ENCODE measurements at places on chromosomes 16 and 17.

GRCh38 chr17:560432-560873 is 154.2 kb downstream of the VPS53 start:
- DNase-seq, result no peak

- no peak for DNase-seq
Observed at GRCh38 chr17:82699551-82699950, 1.1 kb upstream of the RAB40B start.

- DNase-seq, result no peak
Observed at GRCh38 chr17:3894911-3895343, 2.1 kb upstream of the CAMKK1 start.

DNA sequence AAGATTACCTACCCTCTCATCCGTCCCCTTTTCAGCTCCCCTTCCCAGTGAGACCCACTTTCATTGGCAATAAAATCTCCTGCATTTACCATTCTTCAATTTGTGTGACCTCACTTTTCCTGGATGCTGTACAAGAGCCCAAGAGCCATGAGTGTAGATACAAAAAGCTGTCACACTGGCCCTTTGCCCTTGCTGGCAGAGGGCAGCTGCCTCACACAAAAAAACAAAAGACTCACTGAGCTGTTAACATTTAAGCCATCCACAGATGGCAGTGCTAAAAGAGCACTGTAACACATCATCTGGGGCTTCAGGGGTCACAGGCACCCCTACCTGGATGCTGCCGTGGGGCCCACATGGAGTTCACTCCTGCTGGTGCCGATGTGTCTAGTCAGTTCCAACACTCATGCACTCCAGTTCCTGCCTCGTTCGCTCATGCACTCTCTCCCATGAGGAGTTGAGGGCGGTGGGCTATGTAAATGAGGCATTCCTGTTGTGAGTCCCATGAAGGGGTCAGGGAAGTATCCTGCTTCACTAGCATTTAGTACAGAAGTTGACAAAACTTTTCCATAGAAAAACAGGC is 123.1 kb downstream of the CA10 start:
- DNase-seq, result no peak

DNA sequence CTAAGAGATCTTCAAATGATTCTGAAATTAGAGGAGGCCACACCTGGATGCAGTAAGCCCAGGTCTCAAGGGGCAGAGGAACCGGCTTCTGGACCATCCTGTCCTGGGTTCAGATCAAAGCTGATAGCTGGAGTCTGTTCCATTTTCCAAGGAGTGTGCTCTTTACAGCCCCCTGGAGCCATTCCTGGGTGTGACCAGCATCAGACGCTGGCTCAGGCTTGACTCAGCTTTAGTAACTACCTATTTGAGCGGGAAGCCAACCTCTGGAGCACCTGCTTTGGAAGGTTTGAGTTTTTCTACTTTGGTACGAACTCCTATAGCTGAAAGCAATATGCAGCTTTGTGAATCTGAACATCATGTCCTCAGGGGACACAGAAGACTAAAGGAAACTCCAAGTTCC is 12.9 kb upstream of the BBS2 start:
- peak; percentile 32 for DNase-seq

GRCh38 chr16:57316390-57317017 is 32.0 kb upstream of the PLLP start:
- no peak for DNase-seq

DNA sequence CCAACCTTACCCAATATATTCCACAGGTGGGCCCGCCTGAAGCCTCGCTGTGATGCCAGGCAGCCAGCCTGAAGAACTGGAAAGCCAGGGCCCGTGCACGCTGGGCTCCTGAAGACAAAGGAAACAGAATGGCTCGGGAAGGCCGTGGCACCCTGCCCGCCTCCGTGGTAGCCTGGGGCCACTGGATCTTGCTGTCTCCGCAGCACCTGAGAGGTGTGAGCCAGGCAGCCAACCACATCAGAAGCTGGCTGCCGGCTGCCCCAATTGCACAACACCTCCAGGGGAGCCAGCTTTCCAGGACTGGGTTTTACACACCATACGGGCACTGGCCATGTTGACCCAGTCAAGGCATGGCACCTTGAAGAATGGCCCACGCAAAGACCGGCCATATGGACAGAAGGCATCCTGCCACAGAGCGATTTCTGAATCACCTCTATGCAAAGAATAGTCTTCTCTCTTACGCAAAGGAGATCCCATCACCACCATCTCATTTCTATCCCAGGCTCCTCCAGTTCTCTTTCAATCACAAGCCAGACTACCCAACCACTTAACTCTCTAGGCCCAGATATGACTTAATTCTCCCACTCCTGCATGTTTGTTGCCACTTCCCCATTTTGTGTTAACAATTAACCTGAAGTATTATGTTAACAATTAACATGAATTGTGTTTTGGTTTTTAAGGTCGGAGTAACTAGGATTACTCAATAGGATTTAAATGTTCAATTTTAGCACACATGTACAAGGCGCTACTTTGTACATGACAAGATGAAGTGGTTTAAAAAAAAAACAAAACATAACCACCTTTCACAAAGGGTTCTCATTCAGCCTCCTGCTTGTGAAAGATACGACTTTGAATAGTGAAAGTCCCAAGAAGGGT is 32.1 kb downstream of the ZFHX3 start:
- no peak for DNase-seq

DNA sequence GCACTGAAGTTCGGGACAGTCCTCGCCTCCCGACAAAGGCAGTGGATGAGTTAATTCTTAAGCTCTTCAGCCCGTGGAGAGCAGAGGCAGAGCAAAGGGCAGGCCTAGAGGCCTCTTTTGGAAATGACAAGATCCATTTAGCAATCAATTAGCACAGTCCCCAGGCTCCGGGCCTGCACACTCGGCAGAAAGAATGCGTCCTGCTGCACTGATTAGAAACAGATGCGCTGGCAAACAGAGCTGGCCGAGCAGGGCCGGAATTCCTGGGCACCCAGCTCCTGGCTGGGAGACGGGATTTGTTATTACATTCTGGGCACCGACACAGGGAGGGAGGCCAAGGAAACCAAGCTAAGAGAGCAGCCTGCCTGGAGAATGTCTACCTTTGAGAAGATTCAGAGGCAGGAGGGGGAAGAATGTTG is 162.9 kb downstream of the COPRS start:
- no peak for DNase-seq

DNA sequence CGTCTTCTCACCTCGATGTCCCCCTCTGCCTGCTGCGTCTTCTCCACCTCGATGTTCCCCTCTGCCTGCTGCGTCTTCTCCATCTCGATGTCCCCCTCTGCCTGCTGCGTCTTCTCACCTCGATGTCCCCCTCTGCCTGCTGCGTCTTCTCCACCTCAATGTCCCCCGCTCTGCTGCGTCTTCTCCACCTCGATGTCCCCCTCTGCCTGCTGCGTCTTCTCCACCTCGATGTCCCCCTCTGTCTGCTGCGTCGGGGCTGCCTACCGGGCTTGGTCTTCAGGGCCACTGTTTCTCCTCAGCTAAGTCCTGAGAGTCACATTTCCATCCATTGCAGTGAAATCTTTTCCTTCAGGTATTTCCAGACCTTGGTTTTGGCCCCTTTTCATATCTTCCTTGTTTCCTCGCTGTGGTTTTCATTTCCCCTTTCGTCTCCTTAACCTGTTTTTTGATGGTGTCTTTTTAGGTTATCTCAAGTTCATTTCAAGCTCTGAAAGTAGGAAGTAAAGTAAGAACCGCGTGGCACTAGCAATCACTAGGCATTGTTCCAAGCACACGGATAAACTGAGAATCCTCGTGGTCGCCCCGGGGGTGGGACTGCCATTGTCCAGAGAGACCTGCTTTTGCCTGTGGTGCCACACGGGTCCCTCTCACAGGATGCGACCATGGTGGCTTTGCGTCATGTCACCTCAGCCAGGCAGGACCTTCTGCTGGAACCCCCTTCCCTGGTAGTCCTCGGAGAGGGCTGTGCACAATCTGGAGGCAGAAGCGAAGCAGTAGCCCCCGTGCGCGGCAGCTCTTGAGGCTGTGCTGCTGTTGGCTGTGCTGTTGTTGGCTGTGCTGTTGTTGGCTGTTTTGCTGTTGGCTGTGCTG is 9.5 kb upstream of the ZNF750 start:
- no peak for DNase-seq

- DNase-seq, result no peak
Observed at GRCh38 chr17:37648555-37648954, 5.3 kb upstream of the DDX52 start.

- DNase-seq, result no peak
Observed at GRCh38 chr17:39995438-39995837, 14.8 kb downstream of the PSMD3 start.

GRCh38 chr17:66667090-66667489 is 167.8 kb upstream of the CACNG5 start:
- DNase-seq, result no peak

GRCh38 chr17:75595920-75596313 is 8.3 kb downstream of the MYO15B start:
- DNase-seq, result no peak

DNA sequence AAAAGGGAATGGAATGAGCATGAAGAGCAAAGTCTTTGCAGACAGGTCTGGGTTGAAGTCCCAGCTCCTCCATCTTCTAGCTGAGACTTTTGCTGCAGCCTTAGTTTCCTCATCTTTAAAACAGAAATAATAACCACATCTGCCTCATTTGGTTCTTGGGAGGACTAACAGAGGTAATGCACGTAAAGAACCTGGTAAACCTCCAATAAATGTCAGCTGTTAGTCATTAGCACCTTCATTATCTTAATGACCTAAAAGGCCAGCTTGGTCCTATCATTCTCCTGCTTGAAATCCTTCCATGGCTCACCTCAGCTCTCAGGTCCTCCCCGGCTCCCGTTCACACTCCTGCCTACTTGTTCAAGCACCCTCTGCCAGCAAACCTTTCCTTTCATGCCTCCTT is 51.8 kb downstream of the SKAP1 start:
- DNase-seq, result no peak

DNA sequence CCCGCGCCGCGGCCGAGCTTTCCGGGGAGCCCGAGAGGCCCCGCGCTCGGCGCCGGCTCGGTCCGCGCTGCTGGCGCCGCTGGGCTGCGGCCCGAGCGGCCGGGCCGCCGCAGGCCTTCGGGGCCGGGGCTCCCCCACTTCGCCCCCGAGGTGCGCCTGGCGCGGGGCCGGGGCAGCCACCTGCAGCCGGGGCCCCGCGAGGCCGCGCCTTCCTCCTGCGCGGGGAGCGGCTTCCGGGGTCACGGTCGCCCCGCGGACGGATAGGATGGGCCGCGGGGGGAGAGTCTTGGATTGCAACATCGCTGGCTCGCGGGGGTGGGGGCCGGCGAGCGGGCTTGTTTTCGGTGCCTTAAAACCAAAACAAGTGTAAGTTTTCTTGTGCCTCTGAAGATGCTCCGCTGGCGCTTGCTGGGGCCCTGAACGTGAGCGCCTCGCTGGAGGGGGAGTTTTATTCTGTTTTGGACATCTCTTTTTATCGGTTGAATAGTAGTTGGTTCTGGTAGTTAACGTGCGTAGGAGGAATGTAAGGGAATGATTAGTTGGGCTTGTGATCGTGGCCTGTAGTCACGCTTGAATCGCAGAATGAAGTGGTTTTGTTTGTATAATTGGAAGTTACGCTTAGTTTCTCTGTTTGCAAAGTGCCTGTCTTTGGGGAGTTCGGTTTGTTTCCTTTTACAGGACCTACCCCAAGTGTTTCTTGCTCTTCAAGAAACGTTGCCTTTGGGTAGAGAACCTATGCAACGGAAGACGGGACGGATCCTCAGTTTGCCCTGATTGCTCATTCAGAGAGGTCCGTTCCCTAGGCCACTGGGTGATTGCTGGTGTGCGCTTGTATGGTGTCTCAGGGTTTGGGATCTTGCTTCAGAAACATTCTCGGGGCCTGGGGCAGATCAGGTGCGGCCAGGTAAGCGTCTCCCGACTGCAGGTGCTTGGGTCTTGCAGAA is 724 bp downstream of the UBE2I start:
- no peak for DNase-seq

DNA sequence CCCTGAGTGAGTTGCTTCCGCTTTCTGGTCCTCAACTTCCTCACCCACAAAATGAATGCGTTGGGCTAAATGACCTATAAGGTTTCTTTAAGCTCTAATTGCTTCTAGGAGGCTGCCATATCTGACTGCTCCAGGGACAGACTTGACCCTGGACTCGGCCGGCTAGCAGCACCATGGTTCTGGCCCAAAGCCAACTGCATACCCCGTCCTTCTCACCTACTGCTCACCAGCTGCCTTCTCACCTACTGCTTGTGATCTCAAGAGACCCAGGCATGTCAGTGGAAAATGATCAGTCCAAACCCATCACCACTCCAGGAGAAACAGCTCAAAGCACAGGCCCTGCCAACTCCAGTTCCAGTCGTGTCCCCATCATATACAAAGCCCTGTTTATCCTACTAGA is 124.3 kb upstream of the IRX5 start:
- DNase-seq, result no peak

DNA sequence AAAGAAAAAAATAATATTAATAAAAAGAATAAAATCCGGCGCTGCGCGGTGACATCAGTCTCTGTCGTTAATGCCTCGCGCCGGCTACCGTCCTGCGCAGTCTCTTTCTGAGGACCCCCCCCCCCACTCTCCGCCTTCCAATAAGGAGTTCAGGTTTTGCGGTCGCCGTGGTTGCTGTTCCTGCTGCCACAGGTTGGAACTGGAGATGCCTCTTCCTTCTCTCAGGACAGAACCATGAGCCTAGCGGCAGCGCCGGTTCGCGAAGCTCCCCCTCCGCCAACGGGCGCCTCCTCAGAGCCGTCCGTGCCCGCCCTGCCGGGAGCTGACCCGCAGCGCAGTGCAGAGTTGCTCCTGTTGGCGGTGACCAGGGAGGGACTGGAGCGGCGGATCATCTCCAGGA is 2093.4 kb downstream of the TP53TG3F start:
- no peak for DNase-seq

GRCh38 chr16:75942351-75942750 is 216.1 kb upstream of the CPHXL start:
- DNase-seq, result no peak

- DNase-seq, result no peak
Observed at GRCh38 chr17:29682987-29683386, 60.3 kb upstream of the CORO6 start.

GRCh38 chr17:32777922-32778321 is 99.0 kb downstream of the MYO1D start:
- no peak for DNase-seq

GRCh38 chr16:3881499-3881990 is 1.0 kb upstream of the CREBBP start:
- DNase-seq, result no peak

- DNase-seq, result no peak
Observed at GRCh38 chr16:12186774-12187335, 210.3 kb downstream of the SNX29 start.

DNA sequence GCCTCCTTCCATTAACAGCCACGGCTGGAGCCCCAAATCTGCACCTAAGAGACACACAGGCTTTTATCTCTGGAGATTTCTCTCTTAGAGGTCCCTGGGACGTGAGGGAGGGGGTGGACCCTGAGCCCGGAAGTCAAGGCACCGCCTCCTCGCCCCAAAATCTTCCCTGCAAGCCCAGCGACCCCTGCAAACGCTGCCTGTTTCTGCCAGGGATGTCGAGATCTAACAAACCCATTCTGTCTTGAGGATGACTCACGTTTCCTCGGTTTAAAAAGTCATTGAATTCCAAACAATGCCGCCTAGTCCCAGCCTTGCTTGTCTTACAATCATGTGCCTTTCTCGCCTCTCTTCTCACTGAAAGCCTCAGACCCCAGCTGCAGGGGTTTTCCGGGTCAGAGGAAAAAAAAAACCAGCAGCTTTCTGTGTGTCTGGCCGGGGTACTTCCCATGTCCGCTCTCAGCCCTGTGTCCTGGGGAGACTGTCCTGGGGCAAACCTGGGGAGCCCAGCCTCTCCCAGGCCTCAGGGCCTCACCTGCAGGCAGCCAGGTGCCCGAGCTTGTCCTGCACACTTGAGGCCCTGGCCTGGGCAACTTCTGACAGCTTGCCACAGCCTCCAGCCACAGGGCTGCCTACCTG is 15.4 kb downstream of the ARL2BP start:
- DNase-seq, result no peak

GRCh38 chr16:73735018-73735417 is 561.6 kb upstream of the PSMD7 start:
- DNase-seq, result no peak

All from HEK293T (cell line).